CD8-positive, alpha-beta memory T cell (primary cell): ENCODE measurements at places on chromosomes 3 and 15. TPM values are rescaled to one million over a fixed set of nuclear protein-coding genes. Genes with fewer than 3 reads are reported as not detected.

GPR149 gene
- total RNA-seq: not detected

CCDC33 gene
- not detected for total RNA-seq

ABCF3 gene
- 70.9 TPM for total RNA-seq

THAP10 gene
- 0.20 TPM for total RNA-seq

DNA sequence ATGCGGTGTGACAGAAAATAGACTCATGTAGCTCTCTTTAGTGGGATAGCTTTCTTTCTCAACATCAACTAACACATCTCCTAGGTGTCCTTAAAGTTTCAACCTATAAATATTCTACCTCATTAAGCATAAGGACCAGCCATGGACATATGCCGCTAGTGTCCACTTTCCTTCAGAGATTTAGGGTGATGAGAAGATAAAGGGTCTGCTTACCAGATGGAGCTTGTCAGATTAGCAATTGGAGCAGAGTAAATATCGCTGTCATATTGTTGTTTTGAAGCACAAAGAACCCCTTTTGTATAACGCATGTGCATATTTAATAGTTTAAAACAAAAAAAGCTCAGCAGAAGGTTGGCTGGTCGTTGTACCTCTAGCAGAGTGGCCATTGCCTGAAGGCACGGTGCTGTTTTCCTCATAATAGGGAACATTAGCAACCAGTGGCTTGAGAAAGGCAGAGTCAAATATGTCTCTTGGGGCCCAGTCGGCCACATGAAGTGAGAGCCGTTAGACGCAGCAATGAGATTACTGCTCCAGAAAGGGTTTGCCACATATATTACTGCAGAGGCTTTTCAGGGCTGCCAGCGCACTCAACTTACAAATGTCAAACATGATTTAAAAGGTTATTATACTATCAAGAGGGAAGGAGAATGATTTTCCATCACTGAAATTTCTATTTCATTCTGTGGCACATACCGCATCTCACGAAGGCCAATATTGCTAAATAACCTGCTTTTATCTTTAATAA, 264.2 kb downstream of the ROBO2 start:
- DNase-seq: no peak

GRCh38 chr15:31732726-31733125, 297.6 kb upstream of the CHRNA7 start:
- DNase-seq: no peak

- DNase-seq: no peak
Observed at GRCh38 chr15:51161491-51162220, 67.0 kb upstream of the TNFAIP8L3 start.
